Cortex of kidney (tissue), 1 donor: ENCODE measurements at places on chromosomes 2 and 18.

- no peak for DNase-seq
Observed at GRCh38 chr2:134217351-134217750, 36.5 kb upstream of the MGAT5 start.

- no peak for DNase-seq
Observed at GRCh38 chr2:159126432-159127022, 158.1 kb downstream of the TANC1 start.

GRCh38 chr2:219171231-219171651 lies 1.4 kb upstream of the SLC23A3 start:
- no peak for DNase-seq

DNA sequence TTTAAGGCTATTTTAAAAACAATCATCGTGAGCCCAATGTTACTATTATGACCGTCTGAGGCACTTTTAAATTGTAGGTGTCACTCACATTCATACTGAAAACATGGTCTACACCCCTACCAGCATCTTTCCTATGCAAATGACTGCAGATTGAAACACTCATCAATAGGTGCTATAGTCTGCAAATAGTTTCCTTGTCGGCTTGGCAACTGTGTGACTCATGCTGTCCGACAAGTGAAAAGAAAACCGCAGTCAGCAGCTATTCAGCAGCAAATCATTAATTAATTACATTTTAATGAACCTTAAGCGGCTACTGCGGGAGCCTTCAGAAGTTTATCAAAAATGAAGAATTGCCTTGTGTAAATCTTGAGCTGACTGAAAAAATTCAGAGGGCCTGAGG lies 134.4 kb downstream of the FIGN start:
- no peak for DNase-seq

GRCh38 chr2:69997015-69997830 lies 35.8 kb upstream of the ASPRV1 start:
- DNase-seq, result no peak

DNA sequence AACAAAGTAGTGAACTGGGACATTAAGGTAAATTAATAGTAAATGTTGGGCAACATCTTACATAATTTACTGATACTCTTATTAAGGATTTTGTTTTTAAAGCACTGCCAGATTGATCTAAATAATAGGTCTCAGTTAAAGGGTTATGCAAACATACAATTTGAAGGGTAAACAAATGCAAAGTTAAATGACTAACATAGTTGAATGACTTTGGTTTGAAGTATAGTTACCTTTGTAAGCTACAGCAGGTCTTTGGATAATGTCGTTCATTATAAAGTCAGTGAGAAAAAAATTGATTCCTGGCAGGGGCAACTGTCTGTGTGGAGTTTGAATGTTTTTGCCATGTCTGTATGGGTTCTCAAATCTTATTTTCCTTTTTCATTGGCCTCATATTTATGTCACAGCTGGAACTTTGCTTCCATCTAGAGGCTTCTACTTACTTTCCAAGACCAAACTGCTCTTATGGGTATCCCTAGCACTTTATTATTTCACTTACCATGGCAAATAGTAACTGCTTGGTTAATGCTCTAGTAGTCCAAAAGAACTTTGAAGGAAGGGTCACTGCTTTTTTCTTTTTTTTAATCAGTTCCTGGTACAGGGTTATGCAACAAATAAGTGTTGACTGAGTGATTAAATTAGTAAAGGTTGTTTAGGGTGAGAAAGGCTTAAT lies 107.8 kb downstream of the NBEAL1 start:
- no peak for DNase-seq

DNA sequence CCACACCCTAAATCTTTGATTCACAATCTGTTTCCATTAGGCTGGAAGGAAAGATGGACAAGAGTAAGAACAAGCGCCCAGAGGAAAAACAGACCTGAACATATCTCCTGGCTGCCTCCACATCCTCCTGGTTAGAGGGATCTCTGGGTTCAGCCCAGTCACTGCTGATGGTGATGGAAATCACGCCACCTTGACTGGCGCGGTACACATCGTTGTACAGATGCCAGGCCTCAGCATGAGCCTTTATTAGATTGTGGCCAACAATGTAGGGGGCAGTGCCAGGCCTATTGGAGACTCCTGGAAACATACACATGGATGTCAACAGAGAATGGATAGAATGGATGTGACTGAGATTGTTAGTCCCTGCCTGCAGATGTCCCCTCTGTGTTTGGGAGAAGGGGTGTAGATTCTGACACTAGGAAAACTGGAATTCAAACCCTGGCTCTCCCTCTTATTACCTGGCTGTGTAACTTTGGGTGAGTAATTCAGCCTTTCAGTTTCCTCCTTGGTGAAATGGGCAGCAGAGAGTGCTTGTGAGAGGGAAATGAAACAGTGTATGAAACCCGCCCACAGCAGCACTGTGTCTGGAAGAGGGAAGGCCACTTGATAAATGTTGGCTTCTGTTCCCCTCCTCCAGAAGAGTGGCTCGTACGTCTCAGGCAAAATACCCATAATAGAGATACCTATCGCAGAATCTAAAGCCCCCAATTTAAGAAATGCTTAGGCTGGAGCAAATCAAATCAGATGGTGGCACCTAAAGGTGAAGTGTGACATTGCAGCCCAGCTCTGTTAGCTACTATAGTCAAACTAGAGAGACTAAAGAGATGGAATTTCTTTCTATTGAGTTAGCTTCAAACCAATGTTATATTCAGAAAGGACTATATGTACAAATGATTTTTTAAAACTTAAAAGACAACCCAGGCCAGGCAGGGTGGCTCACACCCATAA lies 36.2 kb downstream of the LCT start:
- no peak for DNase-seq

DNA sequence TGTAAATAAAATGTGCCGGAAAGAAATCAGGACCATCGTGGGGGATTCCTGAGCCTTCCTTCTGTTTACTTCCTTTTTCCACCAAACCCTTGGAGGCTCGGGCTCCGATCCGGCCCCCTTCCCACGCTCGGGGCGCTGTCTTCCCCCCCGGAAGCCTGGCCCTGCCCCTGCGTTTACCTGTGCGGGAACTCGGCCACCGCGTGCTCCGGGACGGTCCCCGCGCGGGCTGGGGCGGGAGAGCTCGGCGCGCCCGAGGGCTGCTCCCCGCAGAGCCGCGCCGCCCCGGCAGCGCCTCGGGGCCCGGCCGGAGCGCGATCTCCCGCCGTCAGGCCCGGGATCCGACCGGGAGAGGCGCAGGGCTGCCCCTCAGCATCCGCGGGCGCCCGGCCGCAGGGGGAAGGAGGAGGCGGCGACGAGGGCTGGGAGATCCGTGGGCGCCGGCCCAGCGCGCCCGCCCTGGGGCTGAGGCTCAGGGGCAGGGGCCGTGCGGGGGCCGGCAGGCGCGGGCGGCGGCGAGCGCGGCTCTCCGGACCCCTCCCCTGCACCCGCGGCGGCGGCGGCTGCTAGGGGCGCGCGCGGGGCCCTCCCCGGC lies 435 bp downstream of the ADCY3 start:
- no peak for DNase-seq

DNA sequence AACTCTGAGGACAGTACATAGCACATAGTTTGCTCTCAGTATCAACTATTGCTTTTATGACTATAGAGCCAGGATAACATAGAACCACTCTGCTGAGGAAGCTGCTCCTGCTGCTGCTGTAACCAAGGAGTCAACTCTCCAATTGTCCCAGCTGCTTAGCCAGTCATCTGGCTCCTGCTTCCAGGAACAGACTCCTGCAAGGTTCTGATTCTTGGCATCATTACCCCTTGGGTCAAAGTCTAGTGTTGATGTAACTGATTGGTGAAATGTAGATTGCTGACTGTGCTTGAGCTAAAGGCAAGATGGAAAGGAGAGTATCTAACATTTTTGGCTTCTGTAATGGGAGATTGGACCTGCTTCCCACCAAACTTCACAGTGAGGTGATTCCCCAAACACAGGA lies 261.9 kb upstream of the FSHR start:
- no peak for DNase-seq

DNA sequence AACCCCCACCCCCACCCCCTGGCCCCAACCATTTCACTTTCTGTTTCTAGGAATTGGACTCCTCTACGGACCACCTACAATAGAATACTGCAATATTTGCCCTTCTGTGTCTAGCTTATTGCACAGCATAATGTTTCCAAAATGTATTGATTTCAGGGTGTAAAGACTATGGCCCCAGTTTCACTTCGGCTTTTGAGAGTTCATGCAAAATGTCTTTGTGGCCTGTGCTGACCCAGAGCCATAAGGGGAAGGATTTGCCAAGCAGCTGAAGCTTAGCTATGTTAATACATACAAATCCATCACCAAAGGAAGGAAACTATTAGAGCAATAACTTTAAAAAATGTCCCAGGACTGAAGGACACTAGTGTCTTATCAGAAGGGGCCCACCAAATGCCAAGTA lies 11.2 kb upstream of the ATP9B start:
- DNase-seq, result no peak

DNA sequence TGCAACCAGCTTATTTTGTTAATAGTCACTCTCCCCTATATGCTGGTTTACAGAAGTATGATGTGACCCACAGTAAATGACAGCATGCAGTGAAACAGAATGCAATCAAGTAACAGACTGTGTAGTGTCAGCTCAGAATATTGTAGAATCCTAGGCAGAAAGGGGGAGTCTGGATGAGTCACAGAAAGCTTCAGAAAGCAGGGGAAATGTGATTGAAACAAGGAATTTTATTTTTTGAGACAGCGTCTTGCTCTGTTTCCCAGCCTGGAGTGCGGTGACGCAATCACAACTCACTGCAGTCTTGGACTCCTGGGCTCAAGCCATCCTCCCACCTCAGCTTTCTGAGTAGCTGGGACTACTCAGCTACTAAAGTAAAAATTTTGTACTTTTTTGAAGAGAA lies 219.9 kb upstream of the FBXO11 start:
- no peak for DNase-seq
